ENCODE measurements at places on chromosomes 2 and 18. TPM values are rescaled to one million over a fixed set of nuclear protein-coding genes. Genes with fewer than 3 reads are reported as not detected.

The TMEM198 gene
- 11.0 TPM for total RNA-seq

The FIGN gene
- total RNA-seq, result 22.8 TPM

The RELCH gene
- total RNA-seq, result 26.9 TPM

The CLEC4F gene
- total RNA-seq, result not detected

The ATP6V1C2 gene
- 0.74 TPM for total RNA-seq

The AMER3 gene
- 0.19 TPM for total RNA-seq

The CPO gene
- total RNA-seq, result 1.9 TPM

The GKN2 gene
- total RNA-seq, result not detected

The PMAIP1 gene
- total RNA-seq, result 84.1 TPM

The CD8B gene
- total RNA-seq, result 0.35 TPM

The MYO7B gene
- total RNA-seq, result not detected

The PRSS56 gene
- not detected for total RNA-seq

The XIRP2 gene
- 0.11 TPM for total RNA-seq

The ABCB11 gene
- total RNA-seq, result not detected

The GFPT1 gene
- total RNA-seq, result 76.2 TPM

The MLPH gene
- total RNA-seq, result 17.0 TPM

The HOXD12 gene
- not detected for total RNA-seq

The PTGR3 gene
- total RNA-seq, result 3.6 TPM

The KCNG2 gene
- 0.19 TPM for total RNA-seq

The TMEM185B gene
- 12.5 TPM for total RNA-seq

The ZBTB7C gene
- 0.23 TPM for total RNA-seq

The ANKRD36C gene
- 7.3 TPM for total RNA-seq

The SPOPL gene
- 14.5 TPM for total RNA-seq

The PLEKHH2 gene
- total RNA-seq, result 5.0 TPM

The PLEK gene
- total RNA-seq, result not detected

The BOLL gene
- not detected for total RNA-seq
